Head of caudate nucleus (tissue), 42 donors: ENCODE measurements at places on chromosomes 6 and 20.

DNA sequence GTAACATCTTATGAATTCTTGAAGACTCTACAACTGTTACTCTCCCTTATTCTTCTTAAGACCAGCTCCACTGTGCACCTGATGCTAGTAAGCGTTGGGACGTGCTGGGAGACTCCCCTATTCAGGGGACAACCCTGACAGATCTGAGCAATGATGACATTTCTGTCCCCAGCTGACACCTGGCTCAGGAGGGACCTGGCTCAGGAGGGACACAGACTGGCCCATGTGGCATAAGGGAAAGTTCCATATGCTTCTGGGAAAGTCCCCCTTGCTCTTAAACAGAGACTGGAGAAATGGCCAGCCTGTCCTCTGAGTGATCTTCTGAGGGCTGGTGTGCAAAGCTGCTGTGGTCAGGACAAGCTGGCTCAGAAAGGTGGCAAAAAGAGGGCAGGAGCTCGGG, 10.0 kb upstream of the CD93 start:
- no peak for DNase-seq

- DNase-seq, result no peak
These were observed at the start of gene CBFA2T2 for GRCh38 chr20:33490023-33490933. CBFA2T2 (plus strand) TSS chr20:33490096; CDS start chr20:33490268, 172 bp downstream.

DNA sequence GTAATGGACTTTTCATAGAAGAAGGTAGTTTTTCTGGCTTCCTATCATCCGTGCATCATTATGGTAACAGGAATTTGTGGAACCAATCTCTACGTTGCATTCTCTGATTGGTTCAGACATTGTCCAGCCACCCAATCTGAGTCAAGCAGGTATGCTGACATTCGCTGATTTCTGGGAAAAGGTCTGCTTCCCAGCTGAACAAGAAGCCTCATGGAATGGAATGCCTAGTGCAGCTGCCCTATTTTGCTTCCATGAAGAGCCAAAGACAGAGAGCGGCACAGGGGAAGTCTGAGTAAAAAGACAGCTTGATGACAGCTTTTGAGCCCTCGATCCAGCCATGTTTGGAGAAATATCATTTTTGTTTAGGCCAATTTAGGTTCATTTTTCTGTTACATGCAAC, 38.5 kb upstream of the TXLNB start:
- DNase-seq, result no peak

DNA sequence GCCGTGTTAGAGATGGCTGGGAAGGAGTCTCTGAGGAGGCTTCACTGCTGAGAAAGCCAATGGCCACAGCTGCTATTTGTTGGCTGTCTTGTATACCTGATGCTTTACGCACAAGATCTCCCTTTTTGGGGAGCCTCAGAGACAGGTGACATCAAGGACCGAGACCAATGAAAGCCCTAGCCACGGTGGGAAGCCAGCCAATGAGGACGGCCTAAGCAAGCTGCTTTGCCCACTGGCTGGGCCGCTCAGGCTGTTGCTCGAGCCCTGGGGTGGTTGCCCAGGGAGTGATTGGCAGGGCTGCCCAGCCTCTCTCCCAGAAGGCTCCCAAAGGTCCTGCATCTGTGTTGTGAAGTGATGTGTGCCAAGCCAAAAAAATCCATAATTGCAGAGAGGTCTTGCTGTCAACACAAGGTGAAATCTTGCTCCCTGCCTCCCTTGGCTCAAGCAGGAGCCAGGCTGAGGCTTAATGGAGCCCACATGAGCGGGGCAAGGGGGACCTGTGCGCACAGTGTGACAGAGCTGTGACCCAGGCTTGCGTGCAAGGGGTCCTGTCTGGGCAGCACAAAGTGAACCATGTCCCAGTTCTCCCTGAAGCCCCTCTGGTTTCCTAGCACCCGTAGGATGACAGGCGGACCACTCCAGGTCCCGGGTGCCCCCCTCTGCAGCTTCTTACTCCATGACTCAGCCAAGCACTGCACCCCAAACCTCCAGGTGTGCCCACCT, 4.3 kb downstream of the MMP24OS start:
- DNase-seq, result peak; percentile 56

DNA sequence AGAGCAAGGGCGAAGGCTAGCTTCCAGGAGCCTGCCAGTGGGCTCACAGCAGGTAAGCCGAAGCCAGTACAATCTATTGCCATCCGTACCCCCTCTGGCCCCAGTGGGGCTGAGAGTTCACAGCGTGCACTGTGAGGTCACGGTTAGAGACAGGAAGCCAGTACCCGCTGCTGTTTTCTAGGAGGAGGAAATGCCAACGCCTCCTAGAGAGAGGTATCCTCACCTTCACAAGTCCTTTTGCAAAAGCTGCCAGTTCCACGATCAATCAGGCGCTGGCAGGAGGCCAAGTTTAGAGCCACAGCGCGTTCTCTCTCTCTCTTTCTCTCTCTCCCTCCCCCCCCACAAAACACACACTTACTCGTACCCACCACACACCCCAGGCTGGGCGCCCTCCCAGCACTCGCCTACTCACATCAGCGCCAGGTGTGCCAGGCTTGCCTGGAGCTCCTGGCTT, 22.5 kb downstream of the COL9A1 start:
- no peak for DNase-seq

DNA sequence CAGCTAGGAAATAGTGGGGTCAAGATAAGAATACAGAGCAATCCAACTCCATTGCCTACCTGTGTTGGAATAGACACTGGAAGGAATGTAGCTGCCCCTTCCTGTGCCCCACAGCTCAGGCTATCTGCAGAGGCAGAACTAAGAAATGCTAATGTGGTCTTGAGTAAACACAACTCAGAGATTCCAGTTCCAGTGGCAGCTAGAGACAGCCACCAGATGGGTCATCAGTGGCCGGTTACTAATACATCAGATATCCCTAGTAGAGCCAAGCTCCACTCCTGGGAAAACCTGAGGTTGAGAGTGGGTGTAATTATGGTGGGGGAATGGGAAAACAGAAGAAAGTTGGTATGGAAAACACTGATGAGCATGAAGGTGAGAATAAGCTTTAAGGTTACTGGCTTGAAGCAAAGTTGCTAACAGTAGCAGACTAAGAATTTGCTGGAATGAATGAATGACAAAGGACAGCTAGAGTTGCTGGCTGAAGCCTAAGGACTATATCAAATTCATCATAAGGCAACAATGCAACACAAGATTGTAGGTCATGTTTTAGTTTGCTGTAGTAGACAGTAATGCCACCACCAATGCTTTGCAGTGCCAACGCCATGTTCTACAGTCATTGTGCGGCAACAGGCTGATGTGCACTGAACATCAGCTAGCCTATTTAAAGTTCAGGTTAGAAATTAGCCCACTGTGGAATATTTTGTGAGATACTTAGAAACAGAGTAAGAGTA, 28.3 kb upstream of the FAM83C start:
- DNase-seq, result no peak

DNA sequence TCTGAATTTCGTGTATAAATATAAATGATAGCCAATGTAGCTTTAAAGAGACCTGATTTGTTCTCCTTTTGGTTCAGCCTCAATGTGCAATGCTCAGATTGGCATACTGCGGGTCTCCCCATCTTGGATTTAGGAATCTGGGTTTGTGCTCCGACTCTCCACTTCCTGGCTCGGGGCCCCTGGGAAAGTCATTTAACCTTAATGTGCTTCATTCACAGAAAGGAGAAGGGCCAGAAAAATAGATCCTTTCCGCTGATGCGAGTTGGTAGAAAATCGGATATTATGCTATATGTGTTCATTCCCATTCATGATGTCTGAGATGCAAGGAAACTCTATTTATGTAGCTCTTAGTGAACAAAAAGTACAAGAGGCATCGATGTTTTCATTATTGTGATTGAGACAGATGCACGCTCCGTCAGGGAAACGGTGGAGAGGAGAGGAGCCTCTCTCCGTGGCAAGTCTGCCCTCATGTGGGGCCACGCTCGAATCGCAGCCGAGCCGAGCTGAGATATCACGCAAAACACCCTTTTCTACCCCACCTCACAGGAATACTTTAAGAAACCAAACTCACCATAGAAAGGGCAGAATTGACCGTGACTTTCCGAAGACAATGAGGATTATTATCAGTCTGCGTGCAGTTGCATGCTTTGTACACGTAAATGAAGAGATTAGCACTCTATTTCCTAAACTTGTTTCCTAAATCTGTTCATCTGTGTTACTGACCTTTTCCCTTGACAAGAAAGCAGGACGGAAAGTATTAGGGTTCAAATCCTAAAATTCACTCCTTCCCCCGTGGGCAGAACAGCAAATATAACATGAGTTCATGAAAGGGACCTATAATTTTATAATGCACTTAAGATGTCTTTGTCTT, 136.6 kb downstream of the COL9A1 start:
- peak; percentile 81 for DNase-seq

DNA sequence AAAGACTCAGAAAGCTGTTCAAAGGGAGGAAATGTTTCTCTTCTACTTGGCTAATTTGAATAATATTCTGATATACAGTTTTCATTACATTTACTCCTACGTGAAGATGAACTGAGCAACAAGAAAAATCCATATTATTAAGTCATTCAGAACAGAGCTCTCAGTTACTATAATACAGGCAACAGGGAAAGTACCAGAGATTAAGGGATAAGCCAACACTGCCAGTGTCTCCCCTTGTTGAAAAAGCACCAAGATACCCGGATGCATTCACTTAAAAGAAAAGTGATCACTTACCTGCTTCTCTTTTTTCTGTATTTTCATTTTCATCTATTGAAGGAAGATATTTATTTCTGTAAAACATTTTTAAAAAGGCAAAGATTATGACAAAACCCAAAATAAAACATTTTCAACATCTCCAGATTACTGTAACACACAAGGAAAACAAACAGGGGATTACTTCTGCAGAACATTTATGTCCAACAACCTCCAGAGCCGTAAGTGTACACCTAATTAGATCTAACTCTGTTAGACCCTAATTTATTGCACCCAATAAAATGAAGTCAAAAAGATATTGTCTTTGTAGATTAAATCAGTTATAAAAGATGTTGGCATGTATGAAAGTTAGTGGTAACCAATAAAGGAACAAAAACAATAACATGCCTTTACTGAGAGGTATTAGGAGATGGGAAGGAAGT, 67.0 kb downstream of the CHD6 start:
- DNase-seq, result no peak

- no peak for DNase-seq
These were observed 93.1 kb downstream of the HFE start for GRCh38 chr6:26180346-26180745.

DNA sequence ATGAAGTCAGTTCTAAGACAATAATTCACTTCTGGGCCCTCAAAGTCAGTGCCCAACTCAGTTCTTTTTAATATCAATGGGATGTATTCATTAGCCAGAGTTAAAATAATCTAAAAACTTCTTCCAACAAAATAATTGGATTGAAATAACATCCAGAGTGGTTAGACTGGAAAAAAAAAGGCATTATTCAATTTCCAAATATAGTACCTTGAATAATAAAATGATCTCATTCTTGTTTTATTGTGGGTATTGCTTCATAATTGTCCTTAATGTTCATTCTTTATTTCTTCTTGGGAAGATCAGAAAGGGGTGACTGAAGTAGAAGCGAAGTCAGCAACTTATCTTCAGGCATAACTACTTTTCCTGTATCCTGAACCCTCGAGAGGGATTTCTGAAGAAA, 85.1 kb upstream of the JARID2 start:
- DNase-seq, result no peak

- DNase-seq, result no peak
These were observed 75.5 kb downstream of the ZDHHC14 start for GRCh38 chr6:157456524-157456829.

DNA sequence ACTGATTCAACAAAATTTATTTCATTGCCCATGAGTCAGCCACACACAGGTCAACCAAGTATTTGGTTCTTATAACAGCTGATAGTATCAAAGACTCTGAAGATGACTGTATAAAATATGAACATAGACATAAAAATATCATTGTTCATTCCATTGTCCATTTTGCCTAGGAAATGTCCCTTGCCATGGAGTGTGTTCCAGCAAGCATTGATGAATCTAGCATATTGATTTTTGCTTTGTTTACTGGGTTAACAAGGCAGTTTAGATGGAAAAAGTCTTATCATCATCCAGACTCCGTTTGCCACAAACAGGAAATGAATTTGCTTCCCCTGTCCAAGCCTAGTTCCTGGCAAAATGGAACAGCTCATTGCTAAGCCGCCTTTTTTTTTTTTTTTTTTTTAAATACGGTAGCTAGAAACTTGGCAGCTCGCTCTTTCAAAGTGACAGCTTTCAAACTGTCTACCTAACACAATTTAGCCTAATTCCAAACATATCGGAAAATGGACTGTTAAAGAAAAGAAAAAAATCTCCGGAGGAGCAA, 7.5 kb downstream of the F13A1 start:
- DNase-seq, result no peak

DNA sequence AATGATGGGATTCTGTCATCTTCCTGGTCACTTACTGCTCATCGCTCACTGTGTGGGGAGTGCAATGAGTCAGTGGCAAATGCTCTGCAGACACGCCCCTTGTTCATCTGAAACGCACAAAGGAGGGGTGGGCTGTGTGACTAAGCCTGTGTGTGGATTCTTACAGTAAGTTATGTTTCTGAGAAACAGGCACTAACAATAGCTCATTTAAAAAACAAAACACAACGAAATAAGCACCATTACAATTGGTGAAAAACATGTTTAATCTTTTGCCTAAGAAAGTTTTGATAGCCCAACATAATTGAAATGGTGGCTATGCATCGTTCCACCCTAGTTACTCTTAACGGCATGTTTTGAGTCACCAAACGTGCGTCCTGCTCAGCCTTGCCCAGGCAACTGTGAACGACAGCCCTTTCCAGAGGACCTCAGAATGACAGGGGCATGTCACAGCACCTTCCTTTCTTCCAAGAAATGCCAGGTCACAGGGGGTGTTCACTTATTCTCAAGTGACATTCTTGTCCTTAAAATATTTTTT, 118.4 kb upstream of the SGK1 start:
- DNase-seq, result peak; percentile 72

DNA sequence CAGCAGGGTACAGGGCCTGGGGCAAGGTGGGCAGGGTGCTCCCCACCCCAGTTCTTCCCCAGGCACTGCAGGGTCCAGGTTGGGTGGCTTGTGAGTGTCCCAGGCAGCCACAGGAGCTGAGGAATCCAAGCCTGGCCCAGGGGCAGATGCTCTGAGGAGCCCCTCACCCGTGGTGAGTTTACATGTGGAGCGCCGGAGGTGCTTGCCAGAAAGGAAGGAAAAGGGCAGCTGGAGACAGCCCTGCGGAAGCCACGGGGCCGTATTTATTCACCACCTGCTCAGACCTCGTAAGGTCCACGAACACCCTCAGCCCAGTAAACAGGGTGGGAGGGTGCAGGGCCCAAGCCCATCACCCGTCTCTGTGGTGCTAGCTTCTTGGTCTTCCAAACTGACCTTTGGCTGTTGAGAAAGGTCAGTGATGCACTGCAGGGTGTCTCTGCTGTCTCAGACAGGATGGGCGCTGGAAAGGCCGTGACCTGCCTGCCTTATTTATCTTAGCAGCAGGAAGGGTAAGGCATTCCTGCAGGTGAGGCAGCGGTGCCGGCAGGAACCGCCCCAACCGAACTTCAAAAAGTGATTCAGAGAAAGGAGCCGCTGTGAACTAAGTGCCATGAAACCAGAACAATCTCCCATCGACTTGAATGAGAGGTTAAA, 4.0 kb upstream of the FRMD1 start:
- DNase-seq, result no peak

- no peak for DNase-seq
These were observed 217.4 kb upstream of the ECI2 start for GRCh38 chr6:4352731-4353130.

- no peak for DNase-seq
These were observed 22.8 kb downstream of the ZBTB46 start for GRCh38 chr20:63808145-63808724.
